ENCODE measurements at places on chromosomes 1 and 21.
A peak's percentile ranks its signal among the peaks of the same experiment; 100 is the strongest.

- no peak for DNase-seq
Observed at GRCh38 chr1:46526013-46526690, 25.3 kb downstream of the KNCN start.

GRCh38 chr1:2232916-2233438, 4.9 kb downstream of the SKI start:
- DNase-seq = no peak

DNA sequence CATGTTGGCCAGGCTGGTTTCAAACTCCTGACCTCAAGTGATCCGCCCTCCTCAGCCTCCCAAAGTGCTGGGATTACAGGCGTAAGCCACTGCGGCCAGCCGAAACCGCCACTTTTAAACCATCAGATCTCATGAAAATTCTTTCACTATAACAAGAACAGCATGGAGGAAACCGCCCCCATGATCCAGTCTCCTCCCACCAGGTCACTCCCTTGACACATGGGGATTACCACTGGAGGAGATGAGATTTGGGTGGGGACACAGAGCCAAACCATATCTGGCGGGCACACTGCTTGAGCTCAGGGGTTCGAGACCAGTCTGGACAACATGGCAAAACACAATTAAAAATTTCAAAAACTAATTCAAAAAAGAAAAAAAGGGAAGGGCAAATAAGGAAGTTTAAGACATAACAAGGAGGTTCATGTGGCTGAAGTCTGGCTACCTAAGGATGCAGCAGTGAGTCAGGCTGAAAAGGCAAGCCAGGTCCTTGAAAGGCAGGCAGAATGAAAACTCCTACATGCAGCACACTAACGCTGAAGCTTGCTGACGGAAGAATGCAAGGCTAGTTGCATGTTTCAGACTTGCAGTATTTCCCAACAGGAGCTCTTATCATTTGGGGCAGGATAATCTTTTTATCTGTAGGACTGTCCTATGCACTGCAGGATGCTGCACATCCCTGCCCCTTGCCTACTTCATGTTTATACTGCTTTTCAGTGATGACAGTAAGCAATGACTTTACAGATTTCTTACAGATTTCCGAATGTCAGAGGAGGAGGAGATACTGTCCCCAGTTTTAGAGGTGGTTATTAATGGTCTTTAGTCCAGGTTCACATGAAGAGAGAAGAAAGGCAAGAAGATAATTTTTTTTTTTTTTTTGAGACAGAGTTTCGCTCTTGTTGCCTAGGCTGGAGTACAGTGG, 49.3 kb downstream of the FBXO42 start:
- DNase-seq = no peak

- DNase-seq = no peak
Observed at GRCh38 chr1:187517546-187517945, 688.8 kb downstream of the PLA2G4A start.

DNA sequence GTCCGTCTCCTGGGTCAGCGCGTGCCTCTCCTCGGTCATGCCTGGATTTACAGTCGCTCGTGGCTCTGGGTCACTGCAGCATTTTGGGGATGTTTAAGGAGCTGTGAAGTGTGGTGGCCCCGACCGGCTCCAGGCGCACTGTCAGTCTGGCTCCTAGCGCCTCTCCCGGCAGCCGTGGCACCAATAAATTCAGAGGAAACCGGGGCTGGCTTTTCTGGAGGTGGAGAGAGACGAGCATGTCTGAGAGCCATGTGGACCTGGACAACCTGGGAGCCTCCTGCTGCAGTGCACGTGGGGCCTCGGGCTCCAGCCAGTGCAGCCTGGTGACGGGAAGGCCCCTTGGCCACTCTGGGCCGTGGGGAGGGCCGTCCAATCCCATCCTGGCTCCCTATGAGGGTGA, 17.1 kb downstream of the PLCH2 start:
- DNase-seq = no peak

DNA sequence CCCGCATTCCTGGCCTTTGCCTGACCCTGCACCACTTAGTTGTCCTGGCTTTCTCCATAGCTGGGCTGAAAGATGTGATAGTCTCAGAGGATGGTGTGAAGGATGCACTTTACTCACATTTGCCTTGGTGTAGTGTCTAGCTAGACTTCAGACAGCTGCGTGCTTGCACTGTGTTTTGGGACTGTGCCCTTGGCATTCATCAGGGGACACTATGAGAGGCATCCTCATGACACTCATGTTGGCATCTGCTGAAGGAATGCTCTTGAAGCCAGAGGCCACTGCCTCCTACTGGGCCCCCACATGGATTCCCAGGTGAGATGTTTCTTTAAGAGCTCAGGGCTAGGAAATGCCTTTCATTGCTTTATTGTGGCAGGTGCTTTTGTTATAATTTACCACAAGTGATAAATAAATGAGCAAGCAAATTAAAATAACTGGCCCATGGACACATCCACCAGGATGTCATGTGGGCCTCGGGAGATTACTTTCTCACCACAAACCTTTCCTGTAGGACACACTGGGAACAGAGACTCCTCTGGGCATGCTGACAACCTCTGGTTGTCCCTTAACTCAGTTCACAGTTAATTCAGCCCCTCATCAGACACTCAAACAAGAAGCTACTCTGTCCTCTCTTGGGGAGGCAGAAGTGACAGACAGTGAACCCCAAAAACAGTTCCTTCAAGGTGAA, 99.4 kb upstream of the SPATA6 start:
- DNase-seq = no peak

GRCh38 chr1:79469139-79469538, 462.6 kb upstream of the ADGRL4 start:
- DNase-seq = no peak

DNA sequence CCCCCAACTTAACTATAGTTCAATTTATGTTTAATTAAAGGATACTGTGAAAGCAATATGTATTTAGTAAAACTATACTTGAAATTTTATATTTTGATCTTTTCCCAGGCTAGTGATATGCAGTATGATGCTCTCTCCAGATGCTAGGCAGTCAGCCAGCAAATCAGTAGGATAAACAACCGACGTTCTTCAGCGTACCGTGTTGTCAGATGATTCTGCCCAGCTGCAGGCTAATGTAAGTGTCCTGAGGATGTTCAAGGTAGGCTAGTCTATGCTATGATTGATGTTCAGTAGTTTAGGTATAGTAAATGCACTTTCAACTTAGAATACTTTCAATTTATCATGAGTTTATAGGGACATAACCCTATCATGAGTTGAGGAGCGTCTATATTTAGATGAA, 762.6 kb downstream of the MRPL39 start:
- no peak for DNase-seq

DNA sequence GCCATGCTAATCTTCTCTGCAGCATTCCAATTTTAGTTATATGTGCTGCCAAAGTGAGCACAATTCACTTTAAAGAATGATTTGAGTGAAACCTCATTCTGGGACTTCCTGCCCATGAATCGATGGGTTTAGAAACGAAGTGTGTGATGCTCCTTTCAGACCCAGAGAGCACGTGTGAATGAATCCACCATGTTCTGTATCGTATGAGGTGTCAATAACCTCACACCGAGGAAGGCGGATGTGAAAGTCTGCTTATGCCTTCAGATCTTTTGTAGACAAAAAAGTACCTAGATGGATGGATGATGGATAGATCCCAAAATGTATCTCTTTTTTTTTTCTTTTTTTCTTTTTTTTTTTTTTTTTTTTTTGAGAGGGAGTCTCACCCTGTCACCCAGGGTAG, 13.8 kb downstream of the UBASH3A start:
- no peak for DNase-seq

GRCh38 chr1:108533351-108534083, 26.4 kb upstream of the EEIG2 start:
- peak; percentile 12 for DNase-seq

GRCh38 chr1:103365860-103366569, 159.5 kb upstream of the RNPC3 start:
- DNase-seq = no peak

DNA sequence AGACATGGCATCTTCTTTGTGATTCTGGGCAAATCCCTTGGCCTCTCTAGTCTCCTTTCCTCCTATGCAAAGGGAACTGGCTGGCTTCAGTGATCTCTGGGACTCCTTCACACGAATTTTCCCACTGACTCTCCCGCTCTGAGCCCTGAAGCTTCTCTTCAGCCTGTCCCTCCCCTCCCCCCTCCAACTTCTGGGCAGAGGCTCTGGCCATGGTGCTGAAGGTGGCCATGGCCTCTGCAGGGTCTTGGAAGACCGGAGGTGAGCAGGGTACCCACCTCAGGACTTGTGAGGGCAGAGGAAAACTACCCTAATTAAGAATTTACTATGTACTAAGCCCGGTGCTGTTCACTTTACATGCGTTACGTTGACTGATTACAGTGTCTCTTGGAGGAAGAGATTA, 29.4 kb upstream of the POU3F1 start:
- DNase-seq = no peak

- DNase-seq = no peak
Observed at GRCh38 chr1:2198571-2198970, 4.0 kb upstream of the FAAP20 start.

DNA sequence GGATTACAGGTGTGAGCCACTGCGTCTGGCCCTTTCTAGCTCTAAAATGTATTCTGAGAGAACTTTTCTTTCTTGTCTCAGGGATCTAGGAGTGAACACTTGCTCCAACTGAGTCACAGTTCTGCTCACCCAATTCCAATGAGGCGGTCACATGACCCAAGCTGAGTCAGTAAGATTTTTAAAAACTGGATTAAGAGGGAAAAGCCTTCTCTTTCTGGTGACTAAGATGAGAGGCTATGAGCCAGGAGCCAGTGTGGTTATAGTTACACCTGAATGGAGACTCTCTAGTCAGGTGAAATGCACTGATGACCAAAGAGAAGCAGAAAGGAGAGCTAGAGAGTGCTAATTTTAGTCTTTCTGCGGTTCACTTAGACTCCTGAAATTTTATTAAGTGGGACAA, 9.5 kb upstream of the DEPDC1 start:
- DNase-seq = no peak

DNA sequence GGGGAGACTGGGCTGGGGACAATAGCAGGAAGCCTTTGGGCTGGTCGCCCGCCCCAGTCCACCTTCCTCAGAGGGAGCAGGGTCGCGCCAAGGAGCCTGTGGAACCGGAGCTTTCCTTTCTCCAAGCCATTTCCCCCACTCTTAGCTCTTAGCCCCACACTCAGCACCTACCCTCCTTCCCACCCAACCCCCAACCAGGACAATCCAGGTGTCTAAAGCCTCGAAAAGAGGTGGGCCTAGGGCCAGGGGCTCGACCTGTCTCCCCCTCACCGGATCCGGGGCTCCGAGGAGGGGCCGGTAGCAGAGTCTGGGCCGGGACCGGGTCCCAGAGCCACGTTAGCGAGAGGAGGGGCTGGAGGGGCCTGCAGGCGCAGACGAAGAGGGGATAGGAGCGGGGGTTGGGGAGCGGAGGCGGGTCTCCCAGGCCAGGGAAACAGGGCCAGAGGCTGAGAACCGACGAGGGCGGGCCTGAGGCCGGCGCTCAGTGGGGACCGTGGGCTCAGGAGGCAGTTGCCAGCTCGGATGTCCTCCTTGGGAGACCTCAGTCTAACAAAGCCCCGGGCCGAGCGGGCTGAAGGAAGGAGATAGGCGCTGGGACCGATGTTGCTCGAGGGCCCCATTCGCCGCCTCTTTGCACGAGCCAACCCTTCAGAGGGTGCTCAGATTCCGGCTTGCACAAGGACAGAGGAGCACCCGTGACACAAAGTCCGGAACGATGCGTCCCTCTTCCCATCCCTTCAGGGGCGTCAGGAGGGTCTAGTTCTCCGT, 943 bp downstream of the SEMA6C start:
- peak; percentile 36 for DNase-seq

DNA sequence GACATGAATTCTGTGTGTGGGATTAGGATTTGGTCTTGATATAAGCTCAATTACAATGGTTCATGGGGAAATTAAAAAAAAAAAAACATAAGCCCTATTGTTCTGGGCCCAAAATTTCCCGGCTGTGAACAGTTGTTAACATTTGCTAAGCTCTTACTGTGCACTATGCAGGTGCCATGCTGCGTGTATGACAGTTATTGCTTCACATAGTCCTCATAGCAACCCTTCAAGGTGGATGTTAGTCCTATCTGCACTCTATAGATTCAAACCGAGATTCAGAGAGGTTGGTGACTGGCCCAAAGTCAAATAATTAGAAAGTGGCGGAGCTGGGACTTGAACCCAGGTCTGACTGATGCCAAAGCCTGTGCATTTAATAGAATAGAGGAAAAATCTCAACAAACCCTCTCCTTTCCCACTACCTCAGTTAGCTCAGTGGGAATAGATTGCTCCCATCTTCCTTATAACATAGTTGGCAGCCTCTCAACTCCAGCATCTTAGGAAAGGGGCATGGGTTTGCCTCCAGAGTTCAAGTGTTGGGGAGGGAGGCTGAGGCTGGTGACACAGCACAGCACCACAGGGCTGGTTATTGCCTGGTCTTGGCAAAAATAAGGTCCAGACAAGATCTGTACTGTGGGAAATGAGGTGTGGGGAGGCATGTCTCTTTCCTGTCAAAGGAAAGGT, 55.0 kb upstream of the GCLM start:
- DNase-seq = no peak

- DNase-seq = peak; percentile 50
Observed at GRCh38 chr1:15848143-15848928, 829 bp downstream of the SPEN start.

DNA sequence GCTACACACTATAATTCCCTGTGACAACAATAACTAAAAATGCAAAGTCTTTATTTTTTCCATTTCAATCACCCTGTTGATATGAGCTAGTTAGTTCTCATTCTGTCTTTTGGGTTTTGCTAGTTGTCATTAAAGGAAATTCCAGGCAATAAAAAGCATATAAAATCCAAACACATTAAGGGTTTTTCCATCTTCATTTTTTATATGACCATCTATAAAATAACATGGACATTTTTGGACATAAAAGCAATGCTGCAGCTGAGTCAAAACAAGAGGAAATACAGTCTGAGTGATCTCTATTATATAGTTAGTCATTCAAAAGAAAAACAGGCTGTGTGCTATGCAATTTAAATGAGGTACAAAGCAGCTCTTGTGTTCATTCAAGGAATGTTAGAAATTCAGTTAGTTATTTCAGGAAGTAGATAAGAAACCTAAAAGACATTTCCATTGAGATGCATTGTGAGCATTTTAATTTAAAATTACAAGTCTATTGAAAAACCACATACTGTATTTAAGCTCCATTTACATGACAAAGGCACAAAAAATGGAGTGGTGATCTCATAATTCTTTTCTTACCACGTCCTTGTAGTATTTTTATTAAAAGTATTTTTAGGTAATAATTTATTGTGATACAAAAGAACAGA, 67.3 kb upstream of the BCL10 start:
- no peak for DNase-seq

DNA sequence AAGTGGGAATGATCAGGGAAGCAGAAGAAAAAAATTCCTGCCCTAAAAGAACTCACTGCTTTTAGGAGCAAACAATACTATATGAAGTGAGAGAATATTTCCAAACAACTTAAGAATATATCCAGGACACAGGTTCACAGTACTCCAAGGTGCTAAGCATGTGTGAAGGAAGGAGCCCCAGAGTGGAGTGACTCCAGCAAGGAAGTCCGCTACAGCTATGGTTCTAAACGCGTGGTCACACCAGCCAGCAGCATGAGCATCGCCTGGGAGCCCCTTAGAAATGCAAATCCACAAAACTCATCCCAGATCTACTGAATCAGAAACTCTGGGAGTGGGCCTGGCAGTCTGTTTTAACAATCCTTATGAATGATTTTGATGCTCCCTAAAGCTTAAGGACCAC, 36.1 kb downstream of the GADD45A start:
- DNase-seq = no peak
